Sigmoid colon (tissue), 7 donors: ENCODE measurements at places on chromosomes 2 and 18. TPM values are rescaled to one million over a fixed set of nuclear protein-coding genes. Genes with fewer than 3 reads are reported as not detected.

Gene PMAIP1
- polyA plus RNA-seq, result 6.9 TPM

Gene MITD1
- polyA plus RNA-seq, result 31.8 TPM

Gene DUSP11
- 25.7 TPM for polyA plus RNA-seq

Gene C2orf66
- polyA plus RNA-seq, result not detected

Gene ANKRD12
- 7.2 TPM for polyA plus RNA-seq

Gene PHOSPHO2
- polyA plus RNA-seq, result 3.8 TPM

Gene GPR155
- polyA plus RNA-seq, result under 0.01 TPM

Gene RESP18
- polyA plus RNA-seq, result not detected

Gene MC2R
- polyA plus RNA-seq, result not detected
